Activated T-cell treated with anti-CD3 and anti-CD28 coated beads, Interleukin-2, amount 50 U/mL, for 72 hours (primary cell): ENCODE measurements at places on chromosomes 16 and 17. TPM values are rescaled to one million over a fixed set of nuclear protein-coding genes. Genes with fewer than 3 reads are reported as not detected.

GRCh38 chr17:76554131-76554530 lies 14.3 kb downstream of the PRCD start:
- DNase-seq, result no peak
- no peak overlapping the region for H3K27ac ChIP-seq
- H3K4me3 ChIP-seq, result no peak overlapping the region
- H3K36me3 ChIP-seq, result peaks cover 14% of the 10 kb centered on the region
- peaks cover 45% of the 10 kb centered on the region for H3K4me1 ChIP-seq

DNA sequence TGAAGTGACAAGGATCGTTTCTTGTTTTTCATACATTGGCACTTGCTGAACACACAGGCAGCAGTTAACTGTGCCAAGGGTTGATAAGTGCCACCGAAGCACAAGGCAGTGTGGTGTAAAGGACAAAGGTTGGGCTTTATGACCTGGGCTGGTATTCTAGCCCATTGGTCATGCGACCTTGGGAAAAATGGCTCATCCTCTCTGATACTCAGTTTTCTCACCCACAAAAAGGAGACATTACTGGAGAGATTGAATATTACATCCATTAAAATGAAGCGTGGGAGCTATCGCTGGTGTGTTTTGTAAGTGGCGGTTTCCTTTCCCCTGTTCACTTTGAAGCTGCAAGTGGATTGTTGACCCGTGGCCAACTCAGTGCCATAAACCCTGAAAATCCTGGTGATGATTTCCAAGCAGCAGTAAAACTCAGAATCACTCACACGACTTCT lies 216.9 kb downstream of the HAPSTR1 start:
- H3K4me3 ChIP-seq, result no peak overlapping the region
- no peaks in the 10 kb centered on the region for H3K4me1 ChIP-seq
- H3K27me3 ChIP-seq, result peaks cover 4% of the 10 kb centered on the region

DNA sequence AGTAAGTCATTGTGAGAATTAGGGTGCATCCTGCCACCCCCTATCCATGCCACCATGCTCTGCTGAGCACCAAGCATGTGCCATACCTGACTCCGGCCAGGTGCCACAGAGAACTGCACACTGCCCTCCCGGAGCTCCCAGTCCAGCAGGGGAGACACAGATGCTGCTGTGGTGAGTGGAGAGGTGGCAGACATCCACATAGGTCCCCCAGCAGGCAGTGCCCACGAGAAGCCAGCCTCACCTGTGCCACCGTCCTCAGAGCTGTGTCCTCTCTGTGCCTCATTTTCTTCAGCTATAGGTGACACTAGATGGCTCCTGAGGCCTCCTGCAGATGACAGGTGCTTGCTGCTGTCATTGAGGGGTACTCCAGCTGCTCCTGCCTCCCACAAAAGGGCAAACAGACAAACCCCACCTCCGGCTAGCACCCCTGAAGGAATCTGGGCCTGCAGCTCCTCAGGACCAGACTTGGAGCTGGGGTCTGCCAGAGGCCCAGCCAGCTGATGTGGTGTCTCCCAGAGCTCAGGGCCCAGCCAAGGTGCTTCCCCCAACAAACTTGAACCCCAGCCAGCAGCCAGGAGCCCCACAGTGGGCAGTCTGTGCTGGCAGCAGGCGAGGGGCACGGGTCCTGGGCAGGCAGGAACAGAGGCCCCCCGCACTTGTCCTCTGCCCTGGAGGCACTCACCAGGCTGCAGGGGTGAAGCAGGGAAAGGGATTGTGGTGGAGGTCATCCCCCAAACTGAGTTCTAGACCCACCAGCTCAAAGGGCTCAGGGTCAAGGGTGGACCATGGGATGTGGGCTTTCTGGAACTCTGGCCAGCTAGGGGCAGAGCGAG lies 17.1 kb downstream of the FOXJ1 start:
- DNase-seq, result no peak
- no peaks in the 10 kb centered on the region for H3K36me3 ChIP-seq
- peaks cover 48% of the 10 kb centered on the region for H3K4me1 ChIP-seq
- H3K27me3 ChIP-seq, result no peaks in the 10 kb centered on the region

SLC13A2 gene
- not detected for total RNA-seq

MT1G gene
- 26.8 TPM for total RNA-seq

SCIMP gene
- not detected for total RNA-seq

CAVIN1 gene
- 4.3 TPM for total RNA-seq

GRB7 gene
- 6.0 TPM for total RNA-seq

FOXL1 gene
- total RNA-seq, result 0.07 TPM
